ENCODE measurements at places on chromosomes 16 and 17.

- no peak for DNase-seq
Measured at GRCh38 chr16:11152677-11153331, 103.2 kb downstream of the SOCS1 start.

- no peak for DNase-seq
Measured at GRCh38 chr16:85736921-85737320, 14.0 kb downstream of the C16orf74 start.

GRCh38 chr17:3989041-3989886 is 25.0 kb upstream of the ATP2A3 start:
- DNase-seq: no peak

GRCh38 chr16:79885320-79885719 is 284.8 kb upstream of the MAF start:
- DNase-seq: no peak

Measured in HT-29 (cell line).